ENCODE measurements at places on chromosomes 4 and X.

DNA sequence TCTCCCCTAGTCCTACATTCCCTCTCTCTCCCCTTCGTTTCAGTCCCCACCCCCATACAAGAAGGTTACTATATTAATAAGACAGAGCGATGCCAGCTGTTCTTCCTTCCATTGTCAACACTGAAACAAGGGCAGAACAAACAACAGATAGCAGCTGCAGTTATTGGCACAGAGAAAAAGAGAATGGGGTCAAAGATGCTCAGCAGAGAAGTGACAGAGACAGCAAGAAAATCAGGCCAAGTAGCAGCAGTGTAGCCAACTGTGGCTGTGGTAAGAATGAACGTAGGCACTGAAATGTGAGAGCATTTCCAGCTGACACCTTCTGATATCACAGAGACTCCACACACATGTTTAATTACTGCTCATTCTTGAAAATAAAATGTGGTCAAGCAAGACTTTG lies 641.8 kb downstream of the FSTL5 start:
- no peak for DNase-seq

GRCh38 chr4:102449751-102450352 lies 51.3 kb upstream of the NFKB1 start:
- DNase-seq = peak; percentile 12

DNA sequence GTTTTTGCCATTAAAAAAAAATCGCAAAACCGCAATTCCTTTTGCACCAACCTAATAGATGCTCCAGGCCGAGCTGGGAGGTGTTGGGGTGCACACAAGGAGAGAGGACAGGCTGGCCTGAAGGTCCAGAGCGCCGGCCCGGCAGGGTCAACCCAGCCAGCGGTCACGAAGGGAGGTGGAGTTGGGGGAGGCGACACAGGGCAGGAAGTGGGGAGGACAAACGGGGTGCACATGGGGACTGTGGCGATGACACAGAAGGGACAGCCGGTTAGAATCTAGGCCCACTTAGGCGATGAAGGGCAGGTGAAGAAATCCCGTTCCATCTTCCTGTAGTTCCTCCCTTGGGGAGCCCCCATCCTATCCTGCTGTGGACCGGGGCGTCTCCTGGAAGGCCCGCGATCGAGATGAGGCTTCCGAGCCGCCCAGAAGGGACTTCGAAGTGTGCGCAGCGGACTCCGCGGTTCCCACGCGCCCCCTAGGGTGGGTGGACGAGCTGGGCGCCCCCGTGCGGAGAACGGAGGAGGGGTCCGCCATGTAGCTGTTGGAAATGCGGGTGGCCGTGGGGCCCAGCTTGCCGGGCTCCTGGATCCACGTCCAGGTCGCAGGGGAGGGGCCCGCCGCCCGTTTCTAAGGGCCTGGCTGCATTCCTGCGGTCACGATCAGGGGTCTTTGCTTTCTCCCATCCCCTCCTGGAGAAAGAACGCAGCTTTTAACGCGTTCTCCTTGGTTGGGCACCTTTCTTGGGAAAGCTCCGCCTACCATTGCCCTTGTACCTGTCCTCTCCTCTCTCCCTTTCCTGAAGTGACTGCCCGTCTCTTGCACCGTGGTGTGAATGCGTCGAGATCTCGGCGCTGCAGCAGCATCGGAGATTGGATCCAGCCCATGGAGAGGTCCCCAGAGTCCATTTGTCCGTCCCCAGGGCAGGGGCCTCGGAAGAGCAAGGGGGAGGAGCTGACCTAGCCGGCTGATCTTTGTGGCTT lies 17.0 kb upstream of the HPF1 start:
- no peak for DNase-seq

DNA sequence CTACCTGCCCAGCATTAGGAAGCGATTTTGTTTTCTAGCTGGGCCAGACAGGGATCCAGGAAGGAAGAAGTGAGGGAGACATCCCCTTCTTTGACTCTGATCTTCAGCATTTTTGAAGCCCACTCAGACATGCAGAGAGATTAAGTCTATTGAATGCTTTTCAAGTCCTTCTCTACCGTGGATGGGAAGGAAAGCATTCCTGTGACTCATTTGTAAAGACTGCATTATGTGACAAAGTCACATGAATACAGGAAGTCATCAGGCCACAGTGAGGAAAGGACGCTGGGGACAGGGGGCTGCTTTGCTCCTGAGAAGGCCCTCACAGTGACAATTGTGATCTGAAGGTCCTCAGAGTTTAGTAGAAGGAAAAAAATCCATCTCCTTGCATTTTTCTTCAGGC lies 67.4 kb upstream of the GBA3 start:
- DNase-seq = no peak

- DNase-seq = no peak
These were observed 85.0 kb upstream of the WDR1 start for GRCh38 chr4:10201381-10202223.

- DNase-seq = no peak
These were observed 29.3 kb downstream of the BEND4 start for GRCh38 chr4:42123071-42123644.

- DNase-seq = no peak
These were observed 105.0 kb downstream of the ABCB7 start for GRCh38 chrX:75051047-75051446.

- DNase-seq = no peak
These were observed 315.8 kb upstream of the TEX13C start for GRCh38 chrX:125003746-125004446.

DNA sequence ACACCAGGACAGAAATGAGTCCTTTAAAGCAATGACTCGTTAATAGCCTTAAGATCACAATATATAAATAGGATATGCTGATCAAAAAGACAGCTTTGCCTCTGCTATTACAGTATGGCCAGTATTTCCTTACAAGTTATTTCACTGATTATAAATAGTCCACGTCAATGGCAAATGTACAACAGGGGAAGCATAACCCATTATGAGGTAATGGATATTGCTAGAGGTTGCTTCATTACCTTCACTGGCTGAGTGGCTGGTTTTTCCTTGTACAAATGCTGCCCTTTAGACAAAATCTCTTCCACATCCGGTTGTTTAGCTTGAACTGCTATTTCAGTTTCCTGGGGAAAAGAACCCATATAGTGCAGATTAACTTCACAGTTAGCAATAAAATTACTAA lies 764.6 kb upstream of the FTHL17 start:
- DNase-seq = no peak

GRCh38 chrX:74458736-74459135 lies 37.4 kb downstream of the SLC16A2 start:
- DNase-seq = no peak

- no peak for DNase-seq
These were observed 99.9 kb upstream of the RAPGEF2 start for GRCh38 chr4:159002950-159003349.

DNA sequence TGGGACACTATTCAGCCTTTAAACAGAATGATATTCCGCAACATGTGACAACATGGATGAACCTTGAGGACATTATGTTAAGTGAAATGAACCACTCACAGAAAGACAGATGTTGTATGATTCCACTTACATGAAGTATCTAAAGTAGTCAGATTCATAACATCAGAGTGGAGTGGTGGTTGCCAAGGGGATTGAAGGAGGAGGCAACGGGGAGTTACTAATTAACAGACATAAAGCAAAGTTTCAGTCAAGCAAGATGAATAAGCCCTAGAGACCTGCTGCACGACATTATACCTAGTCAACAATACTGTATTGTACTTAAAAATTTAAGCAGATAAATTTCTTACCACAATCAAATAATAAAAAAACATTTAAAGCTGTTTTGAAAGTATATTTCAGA lies 105.0 kb upstream of the NR0B1 start:
- DNase-seq = no peak

GRCh38 chr4:174789657-174790056 lies 39.4 kb downstream of the GLRA3 start:
- DNase-seq = no peak

- no peak for DNase-seq
These were observed 1.7 kb downstream of the NSDHL start for GRCh38 chrX:152832520-152832919.

GRCh38 chr4:6327220-6327917 lies 57.7 kb downstream of the WFS1 start:
- DNase-seq = peak; percentile 87

DNA sequence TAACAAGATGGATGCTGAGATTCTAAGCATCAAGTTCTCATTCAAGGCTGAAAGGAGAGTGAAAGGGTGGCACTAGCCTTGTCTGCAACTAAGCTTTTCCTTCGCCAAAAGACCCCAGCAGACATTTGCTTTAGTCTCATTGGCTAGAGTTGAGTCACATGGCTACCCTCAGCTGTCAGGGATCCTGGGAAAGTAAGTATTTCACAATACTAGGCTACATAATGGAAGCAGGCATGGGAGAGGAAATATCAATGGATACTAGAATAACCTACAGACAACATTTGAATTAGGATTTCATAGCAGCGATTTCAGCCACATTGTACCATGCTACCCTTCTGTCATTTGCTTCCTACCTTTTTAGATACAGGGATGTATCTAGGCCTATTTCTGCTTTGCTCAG lies 29.1 kb downstream of the MAOA start:
- DNase-seq = no peak

- DNase-seq = no peak
These were observed 171.5 kb downstream of the FSTL5 start for GRCh38 chr4:161992317-161992716.

GRCh38 chrX:10938365-10938923 lies 172.7 kb upstream of the HCCS start:
- no peak for DNase-seq

DNA sequence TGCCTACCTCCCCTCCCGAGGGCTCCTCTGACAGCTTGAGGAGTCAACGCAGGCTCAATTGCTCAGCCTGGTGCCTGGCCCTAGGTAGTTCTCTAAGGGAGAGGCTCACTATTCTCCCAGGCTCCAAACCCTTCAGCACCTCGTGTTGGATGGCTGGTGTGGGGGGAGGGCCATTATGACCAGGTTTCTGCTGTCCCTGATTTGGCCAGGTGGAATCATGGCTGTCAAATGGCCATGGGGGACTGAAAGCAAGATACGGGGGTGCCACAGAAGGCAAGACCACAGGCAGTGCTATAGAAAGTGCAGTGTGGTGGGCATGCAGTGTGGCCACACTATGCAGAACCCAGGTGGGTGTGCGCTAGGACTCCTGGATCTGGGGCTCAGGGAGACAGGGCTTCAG lies 9.5 kb downstream of the PNMA6F start:
- DNase-seq = no peak

DNA sequence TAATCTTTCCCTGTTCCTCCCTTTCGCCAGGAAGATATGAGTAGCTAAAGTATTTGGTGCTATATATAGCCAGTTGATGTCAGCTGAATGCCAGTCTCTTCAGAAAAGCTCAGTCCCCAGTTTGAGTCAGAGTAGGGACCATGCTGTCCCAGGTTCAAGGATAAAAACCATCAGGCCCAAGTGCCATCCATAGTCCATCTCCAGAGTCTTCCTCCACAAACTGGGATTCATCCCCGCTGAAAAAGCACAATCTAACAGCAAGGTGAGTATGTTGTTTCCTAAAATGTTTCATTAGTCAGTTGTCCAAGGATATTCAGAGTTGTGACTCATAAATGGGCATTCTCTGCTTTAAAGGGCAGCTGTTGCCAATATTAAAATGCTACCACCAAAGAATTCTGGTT lies at the start of gene MYOZ2:
Gene MYOZ2 (plus strand): TSS at position 112 of the 401 bp plus-strand sequence. CDS start 694 bp downstream, outside the sequence.
- no peak for DNase-seq

DNA sequence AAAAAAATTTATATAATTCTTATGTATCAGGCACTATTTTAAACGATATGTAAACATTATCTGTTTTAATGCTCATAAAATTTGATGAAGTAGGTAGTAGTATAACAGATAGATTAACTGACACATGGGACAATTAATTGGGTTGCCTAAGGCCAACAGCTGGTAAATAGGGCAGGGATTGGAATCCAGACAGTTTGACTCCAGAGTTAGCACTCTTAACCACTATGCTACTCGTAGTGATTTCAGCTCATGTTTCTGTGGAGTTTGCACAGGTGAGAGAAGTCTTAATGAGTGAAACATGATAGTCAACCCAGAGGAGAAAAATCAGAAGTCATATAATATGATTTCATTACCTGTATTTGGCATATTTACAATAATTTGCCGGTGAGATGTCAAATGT lies 126.0 kb upstream of the WDFY3 start:
- no peak for DNase-seq

DNA sequence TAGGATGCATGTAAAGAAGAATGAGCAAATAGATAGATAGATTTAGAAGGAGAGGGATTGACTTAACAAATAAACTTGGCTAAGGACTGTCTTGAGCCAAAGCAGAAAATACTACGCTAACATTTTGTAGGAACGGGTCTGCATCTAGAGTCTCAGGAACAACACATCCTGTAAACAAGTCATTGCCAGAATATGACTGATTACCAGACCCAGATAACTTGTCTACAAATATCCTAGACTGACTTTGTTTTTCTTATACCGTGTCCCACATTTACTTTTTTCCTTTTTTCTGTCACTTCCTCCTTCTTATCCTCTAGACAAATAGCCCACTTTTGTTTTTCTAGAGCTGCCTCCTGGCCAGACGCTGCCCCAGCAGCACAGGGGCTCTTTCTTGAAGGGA lies 393.6 kb downstream of the PDGFC start:
- DNase-seq = no peak

GRCh38 chr4:125313497-125313896 lies 1.3 kb upstream of the FAT4 start:
- DNase-seq = no peak

DNA sequence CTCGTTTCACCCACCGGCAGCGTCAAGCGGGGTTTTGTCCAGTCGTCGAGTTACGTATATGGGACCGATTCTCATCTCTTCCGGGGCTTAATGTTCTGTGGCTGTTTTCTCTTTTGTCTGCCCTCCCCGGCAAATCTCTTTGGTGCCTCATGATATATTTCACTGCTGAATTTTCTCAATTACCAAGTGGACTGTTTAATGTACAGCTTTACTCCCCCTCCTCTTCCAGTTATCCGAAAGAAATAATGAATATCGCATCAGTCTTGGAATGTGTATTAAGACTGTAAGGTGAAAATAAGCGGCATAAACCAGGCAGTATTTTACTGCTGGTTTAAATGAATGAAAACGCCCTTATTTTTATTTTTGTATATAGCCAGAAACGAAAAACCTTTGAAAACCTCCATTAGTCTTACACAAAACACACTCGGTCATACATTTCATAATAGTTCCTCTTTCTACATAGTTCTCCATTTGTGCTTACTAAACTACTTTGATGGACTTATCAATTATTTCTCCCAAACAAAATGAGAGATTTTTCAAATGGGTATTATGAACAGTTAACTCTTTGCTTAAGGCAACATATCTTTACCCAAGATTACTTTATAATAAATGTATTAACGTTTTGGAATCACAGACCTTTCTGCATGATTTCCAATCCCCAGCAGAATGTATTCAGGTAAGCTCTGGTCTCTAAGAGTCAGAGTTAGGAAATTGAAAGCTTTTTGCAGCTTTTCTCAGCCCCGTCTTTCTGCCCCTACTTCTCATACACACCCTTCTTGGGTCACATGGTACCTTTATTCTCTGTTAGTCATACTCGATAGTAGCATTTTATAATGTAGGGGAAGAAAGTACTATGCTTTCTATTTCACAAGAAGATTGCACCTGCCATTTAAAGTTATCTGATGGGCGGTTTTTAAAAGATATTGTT lies 979 bp downstream of the RP2 start:
- no peak for DNase-seq

GRCh38 chr4:40275065-40275730 lies 59.9 kb upstream of the CHRNA9 start:
- no peak for DNase-seq
